Kidney epithelial cell (primary cell): ENCODE measurements at places on chromosomes 13 and 19.

DNA sequence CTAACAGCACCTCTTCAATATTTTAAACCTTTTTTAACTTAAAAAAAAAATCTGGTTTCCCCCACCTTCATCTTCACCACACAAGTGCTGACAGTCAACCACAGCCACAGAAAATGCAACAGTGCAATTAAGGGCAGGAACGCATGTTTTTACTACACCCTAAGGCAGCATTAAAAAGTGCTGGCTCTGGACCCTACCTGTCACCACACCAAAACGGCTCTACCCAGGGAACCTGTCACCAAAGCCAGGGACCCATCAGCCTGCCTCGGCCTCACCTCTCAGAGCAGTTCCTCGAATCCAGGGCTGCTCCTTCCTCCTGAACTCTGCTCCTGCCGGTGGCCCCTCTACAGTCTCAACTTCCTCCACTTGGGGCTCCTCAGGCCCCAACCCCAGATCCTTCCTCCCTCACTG is 22.5 kb upstream of the SLC35E1 start:
- DNase-seq = no peak

DNA sequence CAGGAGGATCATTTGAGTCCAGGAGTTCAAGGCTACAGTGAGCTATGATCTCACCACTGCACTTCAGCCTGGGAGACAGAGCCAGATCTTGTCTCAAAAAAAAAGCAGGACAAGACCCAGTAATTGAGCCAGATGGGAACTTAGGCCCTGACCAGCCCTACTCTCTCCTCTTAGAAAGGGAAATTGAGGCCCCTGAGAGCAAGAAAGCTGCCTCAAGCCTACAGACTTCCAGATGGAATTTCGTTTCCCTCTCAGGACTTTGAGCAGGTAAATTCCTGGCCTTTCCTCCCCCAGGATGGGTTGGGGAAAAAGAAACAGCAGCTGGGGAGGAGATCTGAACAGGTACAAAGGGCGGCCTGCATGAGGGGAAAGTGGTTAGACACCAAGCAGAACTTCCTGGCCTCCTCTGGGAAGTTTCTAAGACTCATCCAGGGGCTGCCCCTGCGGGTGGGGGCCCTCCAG is 3.6 kb upstream of the BCL3 start:
- no peak for DNase-seq

GRCh38 chr19:17560205-17560595 is 4.8 kb downstream of the COLGALT1 start:
- no peak for DNase-seq

DNA sequence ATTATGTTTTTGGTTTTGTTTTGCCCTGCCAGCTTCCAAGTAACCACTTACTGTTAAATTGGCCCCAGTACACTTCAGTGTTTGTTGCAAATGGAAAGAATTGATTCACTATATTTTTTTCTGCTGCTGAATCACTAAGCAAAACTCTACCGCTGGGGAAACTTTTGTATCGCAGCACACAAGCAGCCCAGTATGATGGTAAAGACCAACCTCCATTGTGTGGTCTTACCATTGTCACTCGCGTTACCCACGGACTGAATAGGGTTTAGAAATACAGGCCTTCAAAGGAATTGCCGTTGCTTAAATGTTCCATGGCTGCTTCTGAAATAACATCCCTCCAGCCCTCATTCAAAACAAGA is 7.9 kb downstream of the SPATA13 start:
- DNase-seq = no peak

GRCh38 chr13:100645382-100645781 is 29.2 kb downstream of the TMTC4 start:
- DNase-seq = no peak

GRCh38 chr13:74675972-74676371 is 541.8 kb upstream of the KLF12 start:
- DNase-seq = no peak

- no peak for DNase-seq
These were observed 39.2 kb downstream of the STK24 start for GRCh38 chr13:98537740-98538139.

DNA sequence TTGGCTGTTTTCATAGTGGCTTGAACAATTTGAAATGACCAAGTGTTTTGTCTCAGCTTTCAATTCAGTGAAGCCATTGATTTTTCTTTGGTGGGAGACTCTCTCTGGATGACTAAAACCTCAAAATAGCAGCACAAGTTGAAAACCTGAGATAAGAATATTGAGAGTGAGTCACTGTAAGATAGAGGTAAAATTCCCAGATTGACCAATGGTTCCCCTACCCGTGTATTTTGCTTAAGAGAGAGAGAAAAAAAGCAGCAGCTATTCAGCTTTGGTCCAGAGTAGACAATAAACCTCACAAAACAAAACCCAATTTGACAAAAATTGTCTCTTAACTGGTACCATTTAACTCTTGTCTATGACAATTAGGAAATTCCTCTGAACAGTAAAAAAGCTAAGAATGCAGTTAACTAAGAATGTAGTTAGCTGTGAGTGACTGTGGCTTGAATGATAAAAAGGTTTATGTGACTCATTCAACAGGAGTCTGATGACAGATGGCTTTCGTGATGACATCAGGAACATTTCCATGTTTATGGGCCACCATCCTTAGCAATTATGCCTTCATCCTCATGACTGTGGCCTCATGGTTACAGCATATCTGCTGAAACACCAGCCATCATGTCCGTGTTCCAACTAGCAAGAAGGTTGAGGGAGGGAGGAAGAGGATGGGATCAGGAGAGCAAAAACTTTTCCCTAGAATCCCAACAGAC is 356.9 kb downstream of the NDFIP2 start:
- DNase-seq = peak; percentile 39

DNA sequence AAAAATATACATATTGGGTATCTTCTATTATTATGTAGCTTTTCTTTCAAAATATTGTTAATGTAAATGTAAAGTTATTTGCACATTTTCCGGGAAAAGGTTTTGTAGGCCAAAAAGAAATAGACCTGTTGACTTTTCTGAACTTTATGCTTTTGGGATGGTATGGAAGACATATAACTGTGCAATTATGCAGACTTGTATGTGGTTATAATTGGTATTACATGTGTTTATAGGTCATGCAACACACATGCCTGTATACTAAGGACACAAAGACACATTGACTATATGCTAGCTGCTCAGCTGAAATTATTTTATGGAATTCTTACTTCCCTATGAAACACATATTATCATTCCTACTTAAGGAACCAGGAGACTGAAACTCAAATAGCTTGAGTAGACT is 2.3 kb upstream of the NBEA start:
- DNase-seq = no peak
